Stimulated activated CD8-positive, alpha-beta memory T cell treated with anti-CD3 and anti-CD28 coated beads, Interleukin-15, amount 100 ng/mL, for 4 hours (primary cell): ENCODE measurements at places on chromosomes 1 and 21.

- DNase-seq, result no peak
These were observed 106.0 kb downstream of the ESRRG start for GRCh38 chr1:216617081-216617875.

DNA sequence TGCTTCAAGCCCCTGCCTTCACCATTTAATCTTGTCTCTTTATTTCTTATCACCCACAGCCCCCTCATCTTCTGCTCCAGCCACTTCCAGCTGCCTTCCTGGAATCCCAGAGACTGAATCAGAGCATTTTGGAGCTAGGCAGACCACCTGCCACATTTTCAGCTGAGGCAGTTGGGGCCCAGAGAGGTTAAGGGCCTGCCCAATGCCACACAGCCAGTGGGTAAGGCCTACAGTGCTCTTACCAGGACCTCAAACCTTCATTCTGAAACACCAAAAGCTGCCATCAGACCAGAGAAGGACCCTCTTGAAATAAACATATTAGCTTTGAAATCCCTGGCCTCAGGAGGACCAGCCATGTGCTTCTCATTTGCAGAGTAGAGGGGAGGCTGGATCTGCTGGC is 17.6 kb upstream of the SLC6A17 start:
- DNase-seq, result no peak

DNA sequence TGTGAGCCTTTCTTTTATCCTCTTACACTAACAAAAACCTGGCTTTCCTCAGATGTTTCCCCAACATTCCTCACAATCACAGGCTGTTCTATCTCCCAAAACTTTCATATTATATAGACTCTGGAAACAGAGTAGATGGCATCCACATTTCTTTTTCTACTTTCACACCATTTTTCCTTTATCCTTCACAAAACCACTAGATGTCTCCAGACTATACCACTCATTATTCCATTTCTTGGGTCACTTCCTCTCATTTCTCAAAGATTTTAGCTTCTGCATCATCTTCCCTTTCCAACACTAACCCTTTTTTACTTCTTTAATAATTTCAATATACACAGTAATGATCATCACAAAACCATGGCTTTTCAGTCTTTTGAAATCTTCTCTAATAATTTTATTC is 286.0 kb upstream of the DEPDC1 start:
- DNase-seq, result no peak

GRCh38 chr1:116493484-116494352 is 77.1 kb downstream of the CD58 start:
- DNase-seq, result no peak

DNA sequence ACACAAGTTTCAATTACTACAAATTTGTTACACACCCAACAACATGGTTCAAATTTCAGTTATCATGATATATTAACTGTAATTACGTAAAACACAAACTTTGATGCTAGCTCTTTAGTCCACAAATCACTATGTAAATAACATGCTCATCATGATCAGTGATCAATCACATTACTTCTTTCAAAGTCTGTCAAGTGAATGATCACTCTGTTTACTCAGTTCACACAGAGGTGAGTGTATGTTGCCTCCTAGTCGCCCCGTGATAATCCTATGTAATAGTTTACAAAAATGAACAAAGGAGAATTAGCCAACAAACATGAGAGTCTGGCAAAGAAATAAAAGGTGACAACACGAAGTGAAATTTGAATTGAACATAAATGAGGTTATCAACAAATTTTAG is 14.3 kb downstream of the EDEM3 start:
- no peak for DNase-seq

DNA sequence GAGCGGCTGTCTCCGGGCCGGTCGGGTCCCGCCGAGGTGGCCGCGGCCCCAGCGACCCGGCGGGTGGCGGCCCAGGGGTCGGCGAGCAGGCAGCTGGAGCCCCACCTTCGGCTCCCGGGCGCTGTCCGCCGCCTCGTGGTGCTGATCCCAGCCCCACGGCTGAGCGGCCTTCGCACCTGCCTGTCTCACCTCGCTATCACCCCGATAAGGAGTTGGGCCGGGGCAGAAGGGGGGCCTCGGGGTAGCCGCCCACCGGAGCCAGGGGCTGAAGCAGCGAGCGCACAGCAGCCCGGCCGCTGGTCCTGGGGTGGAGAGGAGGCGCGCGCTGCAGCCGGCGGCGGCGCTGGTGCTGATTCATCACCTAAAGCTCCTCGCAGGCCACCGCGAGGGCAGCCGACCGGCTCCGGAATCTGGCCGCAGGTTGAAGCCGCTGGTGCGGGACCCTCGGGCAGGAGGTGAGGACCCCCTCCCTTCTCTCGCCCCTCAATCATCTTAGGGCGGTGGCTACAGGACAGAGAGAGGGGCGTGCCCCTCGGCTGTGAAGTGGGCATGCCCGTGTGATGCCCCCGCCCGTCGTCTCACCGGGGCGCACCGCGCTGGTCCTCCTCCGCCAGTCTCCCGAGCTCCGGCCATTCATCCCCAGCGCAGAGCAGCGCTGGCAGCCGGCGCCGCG is 575 bp downstream of the TRIM67 start:
- no peak for DNase-seq

GRCh38 chr1:36446271-36446670 is 4.0 kb downstream of the OSCP1 start:
- DNase-seq, result no peak
